ENCODE measurements at places on chromosomes 6 and 20.

- DNase-seq: no peak
Measured at GRCh38 chr6:142827369-142827768, 117.6 kb downstream of the HIVEP2 start.

DNA sequence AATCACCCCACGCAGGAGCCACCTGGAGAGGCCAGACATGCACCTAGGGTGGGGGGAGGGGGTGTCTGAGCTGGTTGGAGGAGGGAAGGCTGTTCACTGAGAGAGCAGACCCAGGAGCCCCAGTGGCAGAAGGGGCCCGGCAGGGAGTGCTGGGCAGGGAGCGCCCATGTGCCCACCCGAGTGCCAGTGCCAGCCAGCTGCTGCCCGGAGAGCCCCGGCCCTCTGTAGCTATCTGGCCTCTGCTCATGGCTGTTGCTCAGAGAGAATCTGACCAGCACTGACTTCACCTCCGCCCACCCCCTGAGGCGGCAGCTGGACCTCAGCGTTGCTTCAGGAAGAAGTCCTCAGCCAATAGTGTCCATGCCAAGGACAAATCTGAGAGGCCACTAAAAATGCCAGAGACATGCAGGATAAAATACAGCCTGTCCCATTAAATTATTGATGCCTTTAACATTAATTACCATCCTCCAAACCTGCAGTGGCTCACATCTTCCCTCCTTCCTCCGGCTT, 22.8 kb downstream of the SLC17A9 start:
- DNase-seq: no peak

- no peak for DNase-seq
Measured at GRCh38 chr6:35311390-35312075, 13.9 kb downstream of the DEF6 start.

- DNase-seq: no peak
Measured at GRCh38 chr20:19812696-19813095, 54.6 kb downstream of the RIN2 start.

GRCh38 chr6:166441325-166442078, 58.8 kb upstream of the MPC1 start:
- DNase-seq: no peak

DNA sequence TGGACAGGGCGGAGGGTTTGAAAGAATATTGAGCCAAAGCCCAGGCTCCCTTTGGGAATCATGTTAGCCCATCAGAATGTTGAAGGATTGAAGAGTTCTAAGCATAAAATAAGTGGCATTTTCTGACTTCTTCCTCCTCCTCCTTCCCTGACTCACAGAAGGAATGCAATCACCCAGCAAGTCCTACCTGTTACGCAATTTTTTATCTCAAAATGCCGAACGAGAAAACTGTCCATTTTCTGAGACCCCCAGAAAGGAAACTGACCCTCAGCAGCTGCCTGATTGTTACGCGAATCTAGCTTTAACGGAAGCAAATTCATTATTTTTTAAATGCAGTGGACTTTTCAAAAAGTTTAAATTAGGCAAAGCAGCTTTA, 4.7 kb upstream of the DNAJC5 start:
- no peak for DNase-seq

GRCh38 chr6:155247618-155248007, 16.2 kb upstream of the CLDN20 start:
- no peak for DNase-seq

DNA sequence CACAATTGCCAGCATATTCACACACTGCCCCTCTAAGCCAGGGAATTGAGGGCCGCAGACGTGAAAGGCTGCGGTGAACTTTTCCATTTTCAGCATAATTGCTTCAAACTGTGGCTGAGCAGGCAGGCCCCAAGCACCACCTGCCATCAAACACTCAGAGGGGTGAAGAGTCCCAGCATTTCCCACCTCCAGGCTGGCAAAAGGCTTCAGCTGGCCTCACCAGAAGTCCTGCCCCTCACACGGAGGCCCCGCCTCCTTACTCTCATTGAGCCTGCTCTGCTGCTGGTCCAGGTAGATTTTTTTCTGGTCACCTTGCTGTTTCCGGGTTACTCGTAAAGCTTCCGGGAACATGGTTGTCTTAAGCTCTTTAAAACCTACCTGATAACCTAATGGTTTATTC, 52.0 kb upstream of the PRELID3B start:
- DNase-seq: no peak

GRCh38 chr6:75283907-75284631, 523 bp downstream of the TMEM30A start:
- no peak for DNase-seq

DNA sequence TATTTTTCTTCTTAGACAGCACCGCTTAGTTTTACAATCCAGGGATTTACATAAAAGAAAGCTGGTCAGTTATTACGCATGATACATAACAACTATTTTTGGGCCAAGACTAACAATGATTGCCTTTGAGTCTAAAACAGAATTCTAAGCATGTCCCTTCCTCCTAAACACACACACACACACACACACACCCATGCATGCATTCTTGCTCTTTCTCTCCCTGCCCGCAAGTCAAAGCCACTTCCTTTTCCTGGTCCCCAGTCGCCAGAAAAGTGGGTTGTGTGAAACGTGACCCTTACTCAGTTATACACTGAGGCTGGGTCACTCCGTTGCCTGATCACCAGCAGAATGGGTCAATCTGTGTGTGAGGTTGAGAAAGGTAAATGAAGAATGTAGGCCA, 31.4 kb downstream of the FYN start:
- DNase-seq: no peak

DNA sequence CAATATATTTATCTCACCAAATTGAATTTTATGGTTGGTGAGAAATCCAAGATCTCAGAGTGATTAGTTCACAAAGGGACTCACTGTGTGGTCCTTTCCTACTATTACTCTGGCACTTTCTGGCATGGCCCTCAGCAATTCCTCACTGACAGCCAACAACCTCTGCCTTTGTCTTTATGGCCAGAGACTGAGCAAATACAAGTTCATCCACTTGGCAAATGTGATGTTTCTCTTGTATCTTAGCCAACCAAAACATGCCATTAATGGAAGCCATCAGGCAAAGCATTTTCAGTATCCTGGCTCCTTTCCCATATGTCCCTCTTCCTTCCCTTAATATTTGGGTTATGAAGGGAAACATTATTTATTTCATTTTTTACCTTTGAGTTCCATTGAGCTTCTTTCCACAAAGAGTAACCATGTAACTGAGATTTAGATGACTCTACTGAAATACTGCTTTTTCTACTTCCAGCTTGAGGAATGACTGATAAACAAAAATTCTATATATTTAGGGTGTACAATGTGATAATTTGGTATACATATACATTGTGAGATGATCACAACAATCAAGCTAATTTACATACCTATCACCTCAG, 30.8 kb upstream of the SMLR1 start:
- no peak for DNase-seq

GRCh38 chr6:83770910-83771309, 62.0 kb upstream of the SNAP91 start:
- DNase-seq: no peak

GRCh38 chr20:42864116-42864515, 325.6 kb downstream of the PTPRT start:
- DNase-seq: no peak

- DNase-seq: no peak
Measured at GRCh38 chr6:15829156-15829555, 166.3 kb upstream of the DTNBP1 start.

DNA sequence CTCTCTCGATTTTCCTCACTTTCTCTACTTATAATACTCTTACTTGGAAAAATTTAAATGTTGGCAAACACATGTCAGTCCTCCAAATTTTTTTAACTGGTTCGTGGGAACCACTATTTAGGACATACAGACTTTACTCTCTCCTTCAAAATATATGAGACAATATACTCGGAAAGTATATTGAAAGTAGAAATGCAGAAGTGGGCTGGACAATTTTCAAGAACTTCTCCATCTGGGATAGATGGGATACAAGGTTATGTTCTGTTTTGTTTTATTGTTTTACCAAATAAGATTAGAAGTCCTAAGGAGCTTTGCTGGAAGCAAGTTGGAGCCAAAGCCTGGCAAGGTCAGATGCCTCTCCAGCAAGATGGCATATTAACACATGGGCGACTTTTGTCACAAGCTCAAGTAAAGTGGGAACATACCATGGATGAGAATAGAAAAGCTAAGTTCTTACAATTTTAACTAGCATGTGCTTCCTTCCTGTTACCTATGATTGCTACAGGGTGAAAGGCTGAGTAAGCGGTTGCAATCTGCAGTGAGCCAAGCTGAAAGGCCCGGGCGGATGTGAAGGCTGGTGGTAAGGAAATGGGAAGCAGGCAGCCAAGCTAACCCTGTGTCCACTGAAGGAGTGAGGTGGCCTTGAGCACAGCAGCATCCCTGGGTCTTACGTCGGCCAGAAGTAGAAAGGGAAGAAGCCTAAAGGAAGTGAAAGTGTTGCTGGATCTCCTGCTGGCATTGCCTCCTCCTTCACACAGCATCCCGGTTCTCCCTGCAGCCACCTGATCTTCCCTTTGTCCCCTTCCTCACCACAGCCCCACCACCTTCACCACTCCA, 7.1 kb downstream of the MAP3K5 start:
- no peak for DNase-seq

GRCh38 chr6:43639984-43640800, 4.6 kb downstream of the MAD2L1BP start:
- DNase-seq: no peak

DNA sequence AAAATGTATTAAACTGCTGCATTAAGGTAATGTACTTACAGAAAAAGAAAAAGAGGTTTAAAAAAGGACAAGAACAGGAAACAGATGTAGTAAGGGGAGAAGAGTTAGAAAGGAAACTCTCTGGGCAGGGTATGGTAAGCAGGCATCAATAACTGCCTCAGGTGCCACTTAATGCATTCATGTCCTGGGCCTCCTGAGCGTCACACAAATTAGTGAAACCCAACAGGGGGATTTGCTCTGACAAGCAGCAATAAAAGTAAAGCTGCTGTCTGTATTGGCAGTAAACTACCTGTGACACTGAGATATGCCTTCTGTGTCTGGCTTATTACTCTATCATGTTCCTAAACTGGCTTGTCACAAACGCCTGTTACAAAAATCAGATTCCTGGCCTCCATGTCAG, 1.5 kb upstream of the EFHC1 start:
- no peak for DNase-seq
